ENCODE measurements at places on chromosomes 3 and 15.

GRCh38 chr15:51129535-51130188 is 35.0 kb upstream of the TNFAIP8L3 start:
- no peak for DNase-seq

- DNase-seq = no peak
These were observed 42.2 kb upstream of the TOPBP1 start for GRCh38 chr3:133703915-133704314.

DNA sequence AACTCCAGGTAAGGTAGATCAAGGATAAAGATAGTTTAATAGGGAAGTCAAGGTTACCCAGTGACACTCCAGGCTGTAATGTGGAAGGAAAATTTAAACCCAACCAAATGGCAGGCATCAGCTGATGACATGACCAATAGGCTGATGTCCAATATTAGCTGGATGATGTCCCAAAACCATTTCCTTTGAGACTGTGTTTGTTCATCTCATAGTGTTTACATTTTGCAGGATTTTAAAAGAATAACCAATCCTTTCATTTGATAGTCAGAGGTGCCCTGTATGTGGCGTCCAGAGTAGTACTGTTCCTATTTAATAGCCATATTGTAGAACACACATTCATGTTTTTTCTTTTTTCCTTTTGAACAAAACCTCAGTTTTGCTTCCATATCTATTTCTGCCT is 23.3 kb upstream of the TMEM158 start:
- no peak for DNase-seq

DNA sequence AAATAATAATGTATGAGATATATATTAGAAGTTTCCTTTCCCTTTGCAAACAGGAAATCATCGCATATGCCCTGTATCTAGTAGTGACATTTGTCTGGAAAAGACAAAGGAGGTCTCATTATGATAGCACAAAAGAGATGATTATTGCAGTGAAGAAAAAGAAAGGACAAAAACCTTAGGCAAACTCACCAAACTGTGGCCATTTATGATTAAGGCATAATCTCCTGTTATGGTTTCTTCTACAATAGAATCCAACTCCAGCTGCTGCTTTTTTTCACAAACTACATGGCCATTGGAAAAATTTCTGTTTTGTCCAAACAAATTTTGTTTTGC is 218.2 kb downstream of the ATP8B4 start:
- no peak for DNase-seq

GRCh38 chr3:191296041-191296541 is 33.1 kb upstream of the CCDC50 start:
- DNase-seq = no peak

DNA sequence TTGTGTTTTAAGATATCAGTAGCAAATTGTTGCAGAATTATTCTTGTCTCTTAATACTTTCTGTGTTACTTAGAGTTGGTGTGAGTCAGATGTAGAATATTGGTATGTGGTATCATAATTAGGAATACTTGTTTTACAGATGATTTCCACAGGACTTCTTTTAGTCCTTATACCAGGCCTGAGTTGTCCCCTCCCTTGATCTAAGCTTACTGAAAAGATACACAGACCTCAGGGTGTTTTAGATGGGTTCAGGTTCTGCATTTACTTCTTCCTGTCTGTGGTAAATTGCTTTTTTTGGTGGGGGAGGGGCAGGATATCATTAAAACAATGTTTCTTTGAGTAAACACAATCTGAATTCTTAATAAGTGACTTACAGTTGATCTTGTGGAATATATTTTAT is 14.2 kb downstream of the DZIP3 start:
- no peak for DNase-seq

GRCh38 chr15:59174835-59175831 is 31.5 kb upstream of the LDHAL6B start:
- no peak for DNase-seq

DNA sequence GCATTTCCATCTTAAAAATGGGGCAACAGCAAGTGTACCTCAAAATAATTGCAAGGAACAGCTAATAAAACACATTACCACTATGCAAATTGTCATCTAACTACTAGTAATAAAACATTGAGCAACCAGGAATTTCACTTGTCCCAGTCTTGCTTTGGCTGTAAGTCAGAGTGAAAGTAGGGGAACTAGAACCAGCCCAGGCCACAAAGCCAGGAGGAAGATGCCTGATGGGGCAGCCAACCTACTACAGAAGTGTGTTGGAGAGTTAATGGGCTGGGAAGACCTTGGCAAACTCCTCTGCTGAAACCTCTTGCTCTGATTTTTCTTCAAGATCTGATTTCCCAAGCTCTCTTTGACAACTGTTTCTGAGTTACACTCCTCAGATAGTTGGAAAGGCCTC is 40.2 kb upstream of the LPP start:
- no peak for DNase-seq

GRCh38 chr3:54951405-54951804 is 23.5 kb upstream of the LRTM1 start:
- no peak for DNase-seq

- no peak for DNase-seq
These were observed 277.2 kb downstream of the CHST2 start for GRCh38 chr3:143396790-143397189.

DNA sequence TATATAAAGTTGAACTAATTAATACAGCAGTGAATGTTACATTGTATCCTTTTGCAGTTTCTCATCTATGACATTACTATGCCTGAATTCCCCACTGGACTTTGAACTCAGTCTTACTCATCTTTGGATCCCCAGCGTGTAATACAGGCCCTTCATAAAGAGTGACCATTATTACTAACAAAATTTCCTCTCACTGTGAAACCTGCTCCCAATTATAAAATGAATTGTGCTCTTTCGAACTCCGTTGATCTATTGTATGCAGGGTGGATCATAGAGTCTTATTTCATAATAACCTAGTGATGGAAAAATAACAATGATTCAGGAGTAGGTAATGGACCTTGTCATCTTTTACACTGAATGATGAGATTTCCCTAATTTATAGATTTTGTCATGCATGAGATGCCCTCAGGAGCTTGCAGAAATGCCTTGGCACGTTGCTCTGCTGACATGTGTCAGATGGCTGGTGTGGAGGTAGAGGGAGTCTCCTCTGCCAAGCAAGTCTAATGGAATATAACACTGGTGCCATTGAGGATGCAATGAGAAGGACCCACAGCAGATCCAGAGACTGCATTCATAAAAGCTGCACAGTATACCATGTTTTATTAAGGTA is 25.5 kb downstream of the B3GNT5 start:
- DNase-seq = no peak

DNA sequence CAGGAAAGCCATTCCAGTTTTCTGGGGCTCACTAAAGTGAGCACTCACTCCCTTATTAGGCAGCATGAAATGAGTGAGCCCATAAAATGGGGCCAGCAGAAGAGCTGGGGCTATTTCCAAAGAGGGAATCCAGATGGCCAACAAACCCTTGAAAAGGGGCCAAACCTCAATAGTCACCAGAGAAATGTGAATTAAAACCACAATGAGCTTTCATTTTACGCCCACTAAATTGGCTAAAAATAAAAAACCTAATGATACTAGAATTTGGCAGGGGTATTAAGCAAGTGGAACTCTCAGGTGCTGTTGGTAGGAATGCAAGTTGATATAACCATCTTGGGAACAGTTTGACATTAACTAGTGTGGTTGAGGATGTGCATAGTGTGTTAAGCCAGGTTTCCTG is 42.1 kb upstream of the RAF1 start:
- DNase-seq = no peak

- no peak for DNase-seq
These were observed 106.8 kb upstream of the SLC2A2 start for GRCh38 chr3:171133337-171133736.

GRCh38 chr3:58779934-58780333 is 113.4 kb upstream of the FAM3D start:
- DNase-seq = no peak

DNA sequence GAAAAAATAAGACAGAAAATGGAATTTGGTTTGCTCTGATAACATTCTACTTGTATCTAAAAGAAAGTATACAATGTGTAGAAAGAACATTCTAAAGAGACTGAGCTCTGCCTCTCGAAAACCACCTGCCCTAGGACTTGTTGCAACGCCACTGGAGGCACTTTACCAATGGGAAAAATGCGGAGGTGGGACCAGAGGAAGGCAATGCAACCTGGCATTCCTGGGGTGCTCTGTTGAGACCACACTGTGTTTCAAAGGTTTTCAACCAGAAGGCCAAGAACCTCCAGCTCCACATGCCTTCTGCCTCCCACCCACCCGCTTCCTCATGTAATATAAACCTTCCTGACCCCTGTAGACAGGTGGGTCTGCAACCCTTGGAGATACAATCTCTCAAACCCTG is 4.5 kb downstream of the PROK2 start:
- DNase-seq = no peak

- no peak for DNase-seq
These were observed 47.5 kb upstream of the RNF7 start for GRCh38 chr3:141690431-141691072.

DNA sequence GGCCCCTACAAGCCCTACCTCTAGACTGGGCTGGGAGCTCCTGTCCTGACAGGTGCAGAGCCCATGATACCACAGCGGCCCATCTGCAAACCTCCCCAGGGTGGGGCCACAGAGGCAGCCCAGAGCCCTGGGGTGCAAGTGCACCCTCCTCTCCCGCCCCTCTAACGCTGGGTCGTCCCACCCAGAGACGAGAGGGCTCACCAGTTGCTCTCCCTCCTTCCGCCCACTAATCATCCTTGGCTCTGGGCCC is 742 bp downstream of the TNK2 start:
- no peak for DNase-seq
